ENCODE measurements at places on chromosomes 1 and 21.

GRCh38 chr1:245526141-245526540 lies 371.4 kb downstream of the KIF26B start:
- no peak for DNase-seq

DNA sequence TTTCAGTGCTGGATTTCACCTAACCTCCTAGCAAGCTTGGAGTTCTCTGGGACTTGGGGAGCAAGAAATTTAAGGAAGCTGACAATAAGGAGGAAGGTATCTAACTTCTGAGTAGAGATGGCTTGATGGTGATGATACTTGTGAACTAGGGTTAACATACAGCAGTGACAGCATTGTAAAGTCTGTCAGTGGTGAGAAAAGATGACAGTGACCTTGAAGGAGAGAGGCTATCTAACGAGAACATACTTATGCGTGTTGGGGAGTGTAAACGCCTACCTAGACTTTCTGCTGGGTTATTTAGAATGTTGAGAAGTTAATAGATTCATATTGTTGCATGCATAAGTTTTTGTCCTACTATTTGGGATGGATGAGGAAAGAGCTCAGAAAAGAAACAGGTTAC lies 16.3 kb downstream of the POU2F1 start:
- DNase-seq = no peak

DNA sequence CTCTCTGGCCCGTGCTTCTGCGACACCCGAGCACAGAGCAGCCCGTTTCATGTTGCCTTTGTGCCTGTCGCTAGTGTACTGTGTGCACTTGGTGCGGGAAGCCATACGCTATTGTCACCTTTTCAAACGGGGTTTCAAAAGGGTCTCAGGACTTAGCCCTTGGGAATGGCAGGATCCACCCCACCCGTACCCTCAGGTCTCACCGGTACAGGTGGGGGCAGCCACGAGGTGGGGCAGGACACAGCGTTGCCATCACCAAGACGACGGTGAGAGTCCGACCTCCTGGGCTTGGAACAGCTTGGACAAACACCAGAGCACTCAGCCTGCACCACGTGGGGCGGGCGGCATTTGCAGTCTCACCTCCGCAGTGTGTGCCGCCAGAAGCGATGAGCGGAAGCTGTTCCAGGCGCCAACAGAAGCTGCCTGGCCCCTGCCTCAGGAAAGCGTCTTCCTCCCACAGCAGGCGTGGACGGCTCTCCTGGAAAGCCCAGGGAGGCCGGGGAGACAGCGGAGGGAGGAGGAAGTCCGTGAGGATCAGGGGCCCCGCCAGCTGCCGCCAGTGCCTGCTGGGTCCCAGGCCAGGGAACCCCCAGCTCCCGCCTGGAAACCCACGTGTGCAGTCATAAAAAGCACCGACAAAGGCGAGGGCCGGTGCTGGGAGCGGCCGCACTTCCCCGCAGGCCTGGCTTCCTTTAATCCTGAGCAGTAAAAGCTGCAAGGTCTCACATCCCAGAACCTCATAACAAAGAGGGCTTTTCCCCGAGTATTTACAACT lies 131.3 kb upstream of the ARHGEF16 start:
- DNase-seq = no peak

DNA sequence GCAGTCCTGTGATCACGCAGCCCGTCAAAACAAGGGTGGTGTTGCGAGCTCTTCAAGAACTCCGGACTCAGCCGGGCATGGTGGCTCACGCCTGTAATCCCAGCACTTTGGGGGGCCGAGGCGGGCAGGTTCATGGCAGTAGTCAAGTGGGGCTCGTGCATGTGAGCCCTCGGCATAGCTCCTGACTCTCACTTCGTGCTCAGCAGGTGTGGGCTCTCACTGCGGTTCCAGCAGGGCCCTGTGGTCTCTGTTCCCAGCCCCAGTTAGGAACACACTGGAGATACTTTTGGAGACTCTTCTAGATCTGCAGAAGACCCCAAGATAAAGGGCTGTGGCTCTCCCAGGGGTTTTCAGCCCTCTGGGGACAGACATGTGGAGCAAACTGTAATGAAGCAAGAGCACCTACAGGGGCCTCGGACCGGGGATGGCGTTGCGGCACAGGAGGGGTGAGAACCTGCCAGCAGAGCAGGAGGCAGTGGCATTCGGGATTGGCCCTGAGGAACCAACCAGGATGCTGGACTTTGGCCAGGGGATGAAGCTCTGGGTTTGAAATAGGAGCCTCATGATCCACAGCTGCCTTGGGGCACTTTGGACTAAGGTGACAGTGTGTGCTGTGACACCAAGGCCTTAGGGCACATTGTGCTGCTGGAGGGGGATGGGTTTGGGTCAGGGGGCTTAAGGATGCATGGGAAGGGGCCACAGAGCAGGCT lies 443.2 kb downstream of the CAMTA1 start:
- no peak for DNase-seq

DNA sequence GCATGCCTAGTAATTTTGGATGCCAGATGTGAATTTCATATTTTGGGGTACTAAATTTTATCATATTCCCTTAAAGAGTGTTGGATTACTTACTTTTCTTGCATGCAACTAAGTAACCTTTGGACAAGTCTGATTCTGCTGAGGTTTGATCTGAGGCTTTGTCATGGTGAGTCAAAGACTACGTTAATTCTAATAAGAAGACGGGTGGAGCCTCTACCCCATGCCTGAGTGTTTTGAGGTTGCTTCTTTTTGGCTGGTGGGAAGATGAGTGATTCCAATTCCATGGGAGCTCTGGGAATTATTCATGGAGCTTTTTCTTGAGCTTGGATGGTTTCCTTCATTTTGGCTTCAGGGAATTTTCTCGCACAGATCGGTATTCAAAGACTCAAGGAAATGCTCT lies 11.6 kb upstream of the PCP4 start:
- DNase-seq = no peak

- peak; percentile 41 for DNase-seq
Observed at GRCh38 chr1:245807306-245807705, 652.5 kb downstream of the KIF26B start.

- DNase-seq = no peak
Observed at GRCh38 chr1:93997756-93998155, 88.5 kb upstream of the GCLM start.

DNA sequence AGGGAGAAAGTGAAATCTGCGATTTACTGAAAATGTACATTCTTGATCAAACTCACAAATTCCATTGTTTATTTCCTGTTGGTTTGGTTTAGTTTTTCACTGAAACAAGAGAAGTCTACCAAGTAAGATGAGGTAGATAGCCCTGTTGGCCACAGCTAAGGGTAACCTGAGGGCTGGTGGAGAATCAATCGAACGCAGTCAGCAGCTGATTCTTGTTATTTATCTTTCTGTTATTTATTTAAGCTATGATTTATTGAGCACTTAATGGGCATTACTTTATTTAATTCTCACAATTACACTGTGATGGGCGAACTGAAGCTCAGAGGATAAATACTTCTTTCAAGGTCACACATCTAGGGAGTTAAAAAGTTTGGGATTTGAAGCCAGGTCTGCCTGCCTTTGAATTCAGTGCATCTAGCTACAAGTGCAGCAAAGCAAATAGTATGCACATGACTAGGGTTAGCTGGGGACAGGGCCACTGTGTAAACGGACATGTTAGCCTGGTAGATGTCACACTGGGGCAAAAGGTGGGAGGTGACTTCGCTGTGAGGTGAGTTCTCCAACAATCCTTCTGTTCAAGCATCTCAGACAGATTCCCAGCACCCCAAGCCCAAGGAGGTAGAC lies 106.5 kb upstream of the GADD45A start:
- DNase-seq = no peak

DNA sequence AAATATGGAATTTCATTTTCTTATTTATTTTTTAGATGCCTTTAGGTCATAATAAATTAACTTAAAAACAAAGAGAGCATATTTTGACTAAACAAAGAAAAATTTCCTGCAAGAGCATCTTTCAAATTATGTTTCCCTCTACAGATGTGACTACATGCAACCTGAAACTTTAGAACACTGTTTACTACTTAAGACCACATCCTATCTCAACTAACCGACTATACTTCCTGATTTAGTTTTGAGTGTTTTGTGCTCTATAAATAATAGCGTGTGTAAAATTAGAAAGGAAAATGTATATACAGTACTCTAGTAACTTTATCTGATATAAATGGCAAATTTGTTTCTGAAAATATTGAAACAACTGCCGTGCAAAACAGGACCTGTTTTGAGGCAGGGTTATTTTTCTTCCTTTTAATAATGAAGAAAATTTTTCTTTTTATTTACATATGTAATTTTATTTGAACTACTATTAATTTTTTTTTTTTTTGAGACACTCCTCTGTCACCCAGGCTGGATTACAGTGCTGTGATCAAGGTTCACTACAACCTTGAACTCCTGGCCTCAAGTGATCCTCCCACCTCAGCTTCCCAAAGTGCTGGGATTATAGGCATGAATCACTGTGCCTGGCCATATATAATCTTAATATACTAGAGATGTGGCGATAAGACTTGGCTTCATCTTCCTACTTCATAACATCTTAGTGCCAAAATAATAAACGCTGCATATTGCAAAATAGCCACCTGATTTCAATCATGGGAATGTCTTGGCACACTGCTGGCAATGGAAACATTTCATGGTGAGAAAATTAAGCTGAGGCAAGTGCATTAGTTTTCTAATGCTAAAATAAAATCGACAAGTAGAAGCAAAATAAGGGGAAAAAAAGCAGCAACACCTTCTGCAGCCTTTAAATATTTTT lies 12.3 kb downstream of the ZRANB2 start:
- no peak for DNase-seq

DNA sequence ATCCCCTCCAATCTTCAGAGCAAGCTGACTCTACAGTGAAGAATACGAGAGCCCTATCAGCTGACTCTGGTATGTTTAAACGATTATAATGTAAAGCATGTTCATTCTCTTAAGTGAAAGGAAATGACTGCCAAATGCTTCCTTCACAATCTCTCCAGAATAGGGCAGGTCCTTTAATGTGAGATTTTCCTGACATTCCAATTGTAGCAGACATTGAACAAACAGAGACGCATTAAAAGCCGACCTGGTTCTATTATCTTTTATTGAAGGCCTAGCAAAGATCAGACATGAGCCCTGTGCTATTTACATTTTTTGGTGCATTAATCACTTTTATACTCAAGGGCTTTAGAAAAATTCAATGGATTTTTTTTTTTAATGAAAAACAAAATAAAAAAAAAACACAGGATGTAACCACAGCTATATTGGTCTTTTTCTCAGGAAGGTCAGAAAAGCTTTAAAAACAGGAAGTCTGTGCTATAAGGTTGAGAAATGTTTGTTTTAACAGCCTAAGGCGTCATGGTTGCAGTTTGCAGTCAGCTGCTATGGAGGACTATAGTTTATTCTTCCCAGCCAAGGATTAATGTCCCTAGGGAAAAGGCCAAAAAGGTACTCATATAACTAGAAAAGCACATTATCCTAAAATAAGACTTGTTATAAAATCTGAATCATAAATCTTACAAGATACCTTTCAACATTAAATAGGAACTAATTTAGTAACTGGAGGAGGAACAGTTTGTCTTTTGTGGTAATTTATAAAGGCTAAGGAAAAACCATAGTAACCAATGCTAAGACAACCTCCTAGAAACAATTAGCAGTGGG lies 104.8 kb downstream of the RERE start:
- peak; percentile 53 for DNase-seq

GRCh38 chr1:72763481-72763880 lies 481.1 kb upstream of the NEGR1 start:
- no peak for DNase-seq

- DNase-seq = no peak
Observed at GRCh38 chr1:226571893-226572292, 23.3 kb downstream of the STUM start.

DNA sequence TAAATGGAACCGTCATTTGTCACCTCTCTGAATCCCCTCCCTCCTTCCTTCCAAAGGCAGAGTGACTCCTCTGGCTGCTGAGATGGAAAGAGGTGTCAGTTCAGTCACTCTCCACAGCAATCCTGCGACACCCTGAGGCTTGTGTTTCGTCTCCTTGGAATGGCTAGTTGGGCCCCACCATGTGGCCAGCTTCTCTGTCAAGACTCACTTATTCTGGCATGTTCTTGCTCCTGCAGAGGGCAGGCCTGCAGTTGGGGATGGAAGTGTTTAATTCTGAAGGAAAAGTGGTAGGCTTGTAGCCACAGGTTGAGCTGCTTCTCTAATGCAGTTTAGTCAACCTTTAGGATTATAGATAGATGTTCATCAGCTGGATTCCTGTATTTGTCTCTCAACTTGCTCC lies 149.6 kb downstream of the LMO4 start:
- no peak for DNase-seq

- DNase-seq = no peak
Observed at GRCh38 chr1:168427051-168427450, 116.7 kb downstream of the XCL2 start.

- DNase-seq = no peak
Observed at GRCh38 chr1:235266325-235266724, 61.7 kb downstream of the ARID4B start.

DNA sequence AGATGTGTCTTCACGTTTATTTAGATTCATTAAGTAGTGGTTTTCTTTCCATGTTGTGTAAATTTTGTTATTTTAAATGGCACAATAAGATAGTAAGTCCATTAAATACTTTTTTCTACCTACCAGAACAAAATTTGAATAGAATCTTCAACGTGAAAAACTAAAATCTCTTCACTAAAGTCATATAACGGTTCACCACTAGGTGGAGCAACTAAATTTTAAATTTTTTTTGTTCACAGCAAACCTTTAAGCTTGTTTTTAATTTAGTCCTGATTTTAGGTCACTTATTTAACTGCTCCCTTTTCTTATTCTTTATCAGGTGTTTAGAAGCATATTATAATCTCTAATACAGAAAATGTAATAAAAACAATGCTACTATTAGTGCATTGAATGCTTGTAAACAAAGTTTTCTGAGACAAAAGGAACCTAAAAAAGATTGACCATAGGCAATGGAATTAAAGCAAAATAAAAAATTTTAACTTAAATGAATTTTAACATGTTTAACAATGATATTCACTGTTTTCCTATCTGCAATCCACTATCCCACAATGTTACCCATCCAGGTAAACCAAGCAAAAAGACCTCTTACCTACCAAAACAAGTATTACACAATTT lies 28.3 kb upstream of the PKN2 start:
- DNase-seq = no peak

- no peak for DNase-seq
Observed at GRCh38 chr1:177585302-177586220, 384.3 kb downstream of the SEC16B start.

- peak; percentile 45 for DNase-seq
Observed at GRCh38 chr1:109667452-109668122, at the start of gene GSTM2. Gene GSTM2 (plus strand): TSS chr1:109668057. CDS start chr1:109668116, 59 bp downstream.

GRCh38 chr1:195791796-195792195 lies 816.4 kb downstream of the KCNT2 start:
- DNase-seq = no peak

- no peak for DNase-seq
Observed at GRCh38 chr1:54980528-54981241, at the start of gene TMEM61. Gene TMEM61 (plus strand): TSS chr1:54980628. CDS start chr1:54981066, 438 bp downstream.

DNA sequence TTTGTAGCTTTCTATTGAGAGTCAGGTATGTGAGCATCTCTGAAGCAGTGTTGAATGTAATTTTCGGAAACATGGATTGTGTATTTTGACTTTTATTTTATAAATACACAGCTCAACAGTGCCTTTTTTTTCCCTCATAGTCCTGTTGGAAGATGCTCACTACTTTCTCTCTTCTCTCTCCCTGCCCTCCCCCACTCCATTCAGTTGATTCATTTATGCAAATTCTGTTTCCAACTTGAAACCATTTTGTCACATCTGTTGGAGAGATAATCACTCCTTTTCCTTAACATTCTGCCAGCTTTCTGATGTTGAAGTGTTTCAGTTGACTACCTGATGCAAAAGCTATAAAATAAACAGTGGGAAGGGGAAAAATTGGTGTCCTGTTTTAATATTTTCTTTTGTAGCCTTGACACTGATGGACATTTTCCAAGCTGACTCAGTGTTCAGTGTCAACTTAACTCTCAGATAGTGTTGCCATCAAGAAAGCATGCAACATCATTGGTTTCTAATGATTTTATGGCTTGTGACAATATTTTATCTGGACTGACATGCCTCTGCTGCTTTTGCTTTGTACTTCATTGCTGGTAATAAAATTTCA lies 194.5 kb downstream of the HS2ST1 start:
- no peak for DNase-seq
